ENCODE measurements at places on chromosomes 16 and 17.
A peak's percentile ranks its signal among the peaks of the same experiment; 100 is the strongest.

- no peak for DNase-seq
These were observed 772 bp upstream of the KIF22 start for GRCh38 chr16:29789775-29790182.

- DNase-seq, result no peak
These were observed 2.6 kb downstream of the RARA start for GRCh38 chr17:40311575-40311974.

DNA sequence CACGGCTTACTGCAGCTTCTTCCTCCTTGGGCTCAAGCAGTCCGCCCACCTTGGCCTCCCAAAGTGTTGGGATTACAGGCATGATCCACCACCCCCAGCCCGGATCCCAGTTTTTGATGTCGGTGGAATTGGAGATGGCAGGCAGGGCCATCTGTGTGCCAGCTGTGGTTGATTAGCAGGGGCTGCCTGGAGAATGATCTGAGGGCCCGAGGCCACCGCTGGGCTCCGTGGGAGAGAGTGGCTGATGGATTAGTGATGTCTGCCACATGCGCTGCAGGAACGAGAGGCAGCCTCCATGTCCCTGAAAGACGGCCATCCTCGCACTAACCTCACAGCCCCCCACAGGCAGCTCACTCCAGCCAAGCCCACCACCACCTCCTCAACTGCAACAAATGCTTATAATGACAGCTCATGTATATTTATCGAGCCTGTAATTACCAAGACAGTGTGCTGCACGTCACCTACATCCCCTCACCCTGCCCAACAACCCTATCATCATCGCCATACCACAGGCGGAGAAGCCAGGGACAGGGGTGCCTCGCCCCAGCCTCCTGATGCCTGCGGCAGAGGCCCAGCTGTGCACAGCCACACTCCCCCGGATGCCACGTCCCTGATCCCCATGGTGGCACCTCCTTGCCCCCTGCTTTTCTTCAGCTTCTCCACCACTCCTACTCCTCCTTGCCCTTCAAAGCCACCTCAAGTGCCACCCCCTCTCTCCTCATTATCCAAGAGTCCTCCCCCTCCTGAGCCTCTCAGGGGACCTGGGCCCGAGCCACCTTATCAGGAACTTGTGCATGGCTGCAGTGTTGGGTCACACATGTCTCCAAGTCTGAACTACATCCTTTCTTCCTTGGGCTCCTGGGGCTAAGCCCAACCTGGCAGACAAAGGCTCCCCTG, 33.2 kb downstream of the ACTG1 start:
- DNase-seq, result no peak

DNA sequence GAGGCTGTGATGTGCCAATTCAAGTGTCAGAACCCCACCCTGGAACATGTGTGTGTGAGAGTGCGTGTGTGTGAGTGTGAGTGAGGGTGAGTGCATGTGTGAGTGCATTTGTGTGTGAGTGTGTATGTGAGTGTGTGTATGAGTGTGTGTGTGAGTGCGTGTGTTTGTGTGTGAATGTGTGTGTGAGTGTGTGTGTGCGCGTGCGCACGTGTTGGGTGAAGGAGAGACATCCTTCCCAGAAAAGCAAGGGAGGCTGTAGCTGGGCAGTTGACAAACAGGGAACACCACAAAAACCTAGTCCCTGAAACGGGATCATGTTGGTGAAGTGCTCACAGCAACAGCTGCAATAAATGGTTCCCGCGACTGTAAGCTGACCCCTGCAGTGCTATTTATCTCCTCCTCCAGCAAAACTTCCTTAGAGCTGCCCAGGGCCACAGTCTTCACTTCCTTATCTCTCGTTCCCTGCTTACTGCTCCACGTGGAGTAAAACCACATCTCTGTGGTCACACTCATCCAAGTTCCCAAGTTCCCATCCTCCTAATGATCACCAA, 40.1 kb upstream of the RPL38 start:
- no peak for DNase-seq

DNA sequence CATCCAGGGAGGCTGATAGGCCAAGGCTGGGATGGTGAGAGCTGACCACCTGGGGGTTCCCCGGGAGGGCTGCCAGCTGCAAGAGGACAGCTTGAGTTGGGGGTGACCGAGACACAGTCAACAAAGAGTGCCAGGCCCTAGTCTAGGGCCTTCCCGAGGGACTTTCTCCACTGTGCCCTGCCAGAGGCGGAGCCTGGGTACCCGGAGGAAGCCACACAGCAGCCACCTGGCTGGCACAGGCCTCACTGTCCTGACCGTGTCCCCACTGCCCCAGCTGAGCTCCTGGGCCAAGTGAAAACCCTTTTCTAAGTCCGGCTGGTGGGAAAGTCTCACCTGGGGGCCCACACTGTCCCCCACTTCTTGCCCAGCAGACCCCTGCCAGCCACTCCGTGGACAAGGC, 71.9 kb upstream of the GSE1 start:
- no peak for DNase-seq

GRCh38 chr17:28340374-28340773, 4.8 kb downstream of the TNFAIP1 start:
- no peak for DNase-seq

DNA sequence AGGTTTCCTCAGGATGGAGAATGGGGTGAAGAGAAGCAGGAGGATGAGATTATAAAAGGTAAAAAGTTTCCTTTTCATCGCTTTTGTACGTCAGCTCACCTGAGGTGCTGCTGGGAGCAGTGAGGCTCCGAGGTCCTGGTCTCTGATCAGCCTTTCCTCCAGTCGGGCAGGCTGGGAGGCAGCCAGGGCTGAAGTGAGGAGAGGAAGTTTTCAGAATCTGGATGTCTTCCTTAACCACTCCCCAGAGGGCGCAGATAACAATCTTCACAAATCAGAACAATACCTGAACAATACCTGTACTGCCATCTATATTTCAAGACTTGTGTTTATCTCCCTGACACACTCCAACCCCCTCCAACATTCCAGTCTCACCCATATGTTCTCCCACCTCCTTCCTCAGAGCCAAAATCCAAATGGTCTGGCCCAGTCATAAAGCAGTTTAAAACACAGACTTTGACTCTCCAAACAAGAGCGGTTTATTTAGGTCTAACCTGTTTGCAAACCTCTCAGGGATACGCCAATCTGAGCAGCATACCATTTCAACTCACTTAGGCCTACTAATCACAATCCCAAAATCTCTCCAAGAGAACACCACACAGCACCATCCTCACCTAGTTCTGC, 6.8 kb downstream of the ZNF18 start:
- no peak for DNase-seq

DNA sequence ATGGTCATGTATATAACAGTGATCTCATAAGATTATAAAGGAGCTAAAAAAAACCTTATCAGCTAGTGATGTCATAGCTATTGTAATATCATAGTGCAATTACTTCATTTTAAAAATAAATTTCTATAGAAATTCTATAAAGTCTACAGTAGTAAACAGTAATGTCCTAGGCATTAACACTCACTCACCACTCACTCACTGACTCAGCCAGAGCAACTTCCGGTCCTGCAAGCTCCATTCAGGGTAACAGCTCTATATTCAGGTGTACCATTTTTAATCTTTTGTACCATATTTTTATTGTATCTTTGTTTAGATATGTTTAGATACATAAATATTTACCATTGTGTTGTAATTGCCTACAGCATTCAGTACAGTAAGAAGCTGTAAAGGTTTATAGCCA, 524.4 kb upstream of the CDH5 start:
- DNase-seq, result no peak

- no peak for DNase-seq
These were observed 47.8 kb downstream of the MPRIP start for GRCh38 chr17:17089796-17090641.

DNA sequence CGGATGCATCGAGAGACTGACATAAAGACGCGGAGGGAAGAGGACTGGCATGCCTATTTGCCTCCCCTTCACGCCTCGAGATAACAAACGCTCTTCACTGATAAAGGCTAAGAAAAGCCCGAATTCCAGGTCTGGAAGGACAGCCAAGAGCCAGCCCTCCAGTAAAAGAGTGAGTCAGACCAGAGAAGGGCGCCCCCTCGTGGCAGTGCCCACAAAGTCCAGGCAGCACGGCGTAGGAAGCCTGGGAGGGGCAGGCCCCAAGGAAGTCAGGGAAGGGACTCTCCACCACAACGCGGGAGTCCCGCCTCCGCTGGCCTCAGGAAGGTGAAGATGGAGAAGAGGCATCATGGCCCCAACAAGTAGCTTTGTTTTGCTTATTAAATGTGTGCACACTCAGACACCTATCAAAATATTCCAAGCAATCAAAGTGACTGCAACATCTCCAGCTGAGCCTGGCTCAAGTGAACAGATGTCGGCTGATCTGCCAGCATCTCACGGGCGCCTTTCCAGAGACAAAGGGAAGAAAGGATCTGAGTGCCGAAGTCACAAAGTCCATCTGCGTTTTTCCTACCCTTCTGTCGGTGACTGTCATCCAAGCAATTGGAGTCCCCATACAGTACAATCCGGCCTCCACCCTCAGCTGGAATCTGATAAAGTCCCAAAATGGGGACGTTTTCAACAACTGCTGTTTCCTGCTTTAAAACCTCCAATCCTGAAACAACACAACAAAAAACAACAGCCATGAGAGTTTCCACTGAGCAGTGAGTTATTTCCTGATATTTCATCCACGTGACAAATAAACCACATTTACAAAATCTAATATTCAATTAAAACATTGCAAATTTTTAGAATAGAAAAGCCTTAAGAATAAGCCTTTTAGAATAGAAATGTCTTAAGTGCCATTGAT, 20.4 kb upstream of the SLC38A8 start:
- peak; percentile 88 for DNase-seq

- peak; percentile 1 for DNase-seq
These were observed 736.5 kb downstream of the KCNJ2 start for GRCh38 chr17:70905796-70906195.

GRCh38 chr17:59859444-59860025, 33.2 kb downstream of the TUBD1 start:
- no peak for DNase-seq

DNA sequence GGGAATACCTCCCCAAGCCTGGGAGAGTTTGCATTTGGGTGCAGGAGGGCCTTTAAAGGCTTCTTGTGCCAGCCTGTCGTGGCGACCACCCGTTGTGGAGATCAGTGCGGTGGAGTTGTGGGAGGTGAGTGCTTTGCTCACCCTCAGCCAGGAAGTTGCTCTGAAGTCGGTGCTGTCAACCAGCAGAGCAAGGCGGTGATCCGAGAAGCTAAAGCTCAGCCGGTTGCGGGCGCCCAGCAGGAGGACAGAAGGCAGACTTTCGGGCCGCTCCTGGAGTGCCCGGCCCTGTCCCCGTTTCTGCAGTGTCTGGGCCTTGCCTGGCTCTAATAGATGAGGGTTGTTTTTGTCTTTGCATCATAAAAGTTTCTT, 1.4 kb downstream of the UBE2I start:
- DNase-seq, result no peak

GRCh38 chr16:53654946-53655345, 48.7 kb downstream of the RPGRIP1L start:
- no peak for DNase-seq

- no peak for DNase-seq
These were observed 4.7 kb downstream of the MLX start for GRCh38 chr17:42571435-42572225.

GRCh38 chr17:44338702-44339101, 6.4 kb upstream of the GRN start:
- no peak for DNase-seq

- DNase-seq, result no peak
These were observed 22.0 kb downstream of the C16orf74 start for GRCh38 chr16:85728879-85729278.

DNA sequence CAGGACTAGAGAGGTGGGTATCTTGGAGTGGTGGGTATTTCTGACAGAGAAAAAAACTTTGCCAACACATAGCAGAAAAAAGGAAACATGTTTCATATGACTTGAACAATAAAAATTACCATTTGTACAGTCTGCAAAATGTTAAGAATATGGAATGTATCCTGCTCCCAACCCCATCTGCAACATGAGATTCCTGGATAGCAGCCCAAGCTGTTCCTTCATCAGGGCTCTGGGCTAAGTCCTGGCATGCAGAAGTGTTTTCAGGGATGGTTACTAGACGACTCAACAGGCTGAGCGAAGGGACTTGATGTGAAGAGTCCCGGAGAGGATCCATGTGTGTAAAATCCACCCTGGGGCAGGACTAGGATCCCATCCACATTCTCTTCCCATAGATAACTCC, 121.0 kb upstream of the IRX3 start:
- no peak for DNase-seq

DNA sequence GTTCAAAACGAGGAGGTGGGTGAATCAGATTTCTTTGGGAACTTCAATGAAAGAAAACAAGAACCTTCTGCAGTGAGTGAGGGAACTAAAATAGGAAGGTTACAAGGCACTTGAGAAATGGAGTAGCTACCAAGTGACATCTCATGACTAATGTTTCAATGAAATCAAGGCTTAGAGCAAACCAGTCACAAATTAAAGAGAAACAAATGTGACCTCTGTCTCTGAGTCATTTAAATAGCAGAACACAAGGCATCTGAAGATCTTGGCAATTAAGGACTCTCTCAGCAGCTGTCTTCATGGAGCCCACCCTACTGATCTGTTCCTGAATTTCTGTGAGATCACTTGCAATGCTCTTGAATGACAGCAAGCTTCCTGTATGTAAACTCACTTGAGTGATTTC, 109.5 kb downstream of the CDH11 start:
- DNase-seq, result peak; percentile 29

All from hepatic stellate cell (primary cell).